CD4-positive, alpha-beta T cell treated with Interleukin-6 at 100 ng/mL for 8 hours (primary cell): ENCODE measurements at places on chromosomes 3 and 15.

GRCh38 chr3:73772076-73772886 is 147.5 kb upstream of the PDZRN3 start:
- DNase-seq, result no peak

DNA sequence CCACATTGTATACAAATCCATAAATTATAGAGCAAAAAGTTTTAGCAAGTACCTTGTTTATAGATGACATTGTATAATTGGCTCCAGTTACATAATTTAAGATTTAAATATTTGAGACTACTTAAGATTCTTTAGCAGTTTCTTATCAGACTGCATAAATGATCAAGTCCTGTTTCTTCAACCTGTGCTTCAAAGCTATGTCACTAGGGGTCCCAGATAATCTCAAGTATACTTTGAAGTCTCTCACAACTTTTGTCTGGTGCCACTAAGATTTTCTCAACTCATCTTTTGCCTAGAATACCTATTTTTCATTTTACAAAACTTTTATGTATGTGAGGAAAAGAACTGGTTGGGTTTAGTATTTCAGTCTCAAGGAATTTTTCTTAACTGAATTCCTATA is 205.5 kb downstream of the STAG1 start:
- DNase-seq, result no peak

DNA sequence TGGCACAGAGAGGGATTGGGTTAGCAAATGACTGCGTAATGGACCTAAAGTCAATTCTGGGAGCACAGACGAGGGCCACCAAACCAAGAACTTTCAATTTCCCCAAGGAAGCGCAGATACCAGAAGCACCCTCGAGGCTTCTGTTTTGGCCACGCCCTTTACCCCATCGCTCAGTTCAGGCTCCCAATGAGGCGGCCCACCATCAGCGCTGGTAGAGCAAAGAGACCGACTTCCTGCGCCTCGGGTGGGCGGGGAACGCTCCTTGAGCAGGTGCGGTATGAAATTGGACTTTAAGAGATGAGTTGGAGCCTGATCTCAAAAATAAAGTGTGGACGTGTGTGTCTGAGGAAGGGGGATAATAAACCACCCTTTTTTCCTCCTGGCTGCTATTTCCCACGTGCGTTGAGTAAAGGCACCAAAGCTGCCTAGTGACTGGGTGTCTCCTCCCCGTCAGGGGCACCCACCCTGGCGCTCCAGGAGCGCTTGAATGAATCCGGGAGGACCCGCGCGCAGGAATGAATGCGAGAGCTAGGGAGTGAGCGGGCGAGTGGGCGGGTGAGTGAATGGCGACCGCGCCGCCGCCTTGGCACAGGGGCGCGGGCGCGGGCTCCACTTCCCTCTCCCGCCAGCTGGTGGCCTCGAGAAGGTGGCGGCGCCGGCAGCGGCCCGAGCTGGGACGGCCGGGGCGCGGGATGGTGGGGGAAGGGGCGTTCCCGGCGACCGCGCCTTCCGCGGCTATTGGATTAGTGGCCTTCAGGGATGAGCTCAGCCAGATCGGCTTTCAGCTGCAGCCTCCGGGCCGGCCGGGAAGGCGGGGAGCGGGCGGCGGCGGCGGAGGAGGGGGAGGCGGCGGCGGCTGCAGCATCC is at the start of gene SPSB4:
Gene SPSB4 (plus strand): TSS at position 772 of the 867 bp plus-strand sequence. CDS start 14,758 bp downstream, outside the sequence.
- DNase-seq, result no peak

DNA sequence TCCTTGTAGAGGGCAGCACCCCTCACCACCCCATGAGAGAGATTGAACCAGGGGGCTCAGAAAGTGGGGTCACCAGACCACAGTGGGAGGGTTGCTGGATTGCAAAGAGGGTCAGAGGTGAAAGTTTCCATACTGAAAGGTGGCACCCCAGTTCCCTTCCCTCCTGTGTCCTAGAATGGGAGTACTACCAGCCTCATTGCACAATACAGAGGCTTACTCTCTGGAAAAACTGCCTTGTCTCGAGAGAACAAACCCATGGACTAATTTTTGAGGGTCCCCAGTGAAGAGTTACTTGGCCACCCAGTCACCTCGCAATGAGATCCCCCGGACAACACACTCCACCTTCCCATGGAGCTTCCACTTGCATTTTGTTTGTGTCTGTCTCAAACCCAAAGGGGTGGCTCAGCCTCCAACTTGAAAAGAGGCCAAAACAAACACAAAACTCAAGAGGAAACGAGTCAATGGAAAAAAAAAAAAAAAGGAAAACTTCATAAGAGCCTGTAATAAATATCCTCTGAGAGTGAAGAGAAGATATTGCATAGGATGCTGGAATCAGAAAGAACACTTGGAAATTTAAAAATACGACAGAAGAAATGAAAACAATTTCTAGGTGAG is 18.6 kb downstream of the MESP2 start:
- DNase-seq, result no peak

DNA sequence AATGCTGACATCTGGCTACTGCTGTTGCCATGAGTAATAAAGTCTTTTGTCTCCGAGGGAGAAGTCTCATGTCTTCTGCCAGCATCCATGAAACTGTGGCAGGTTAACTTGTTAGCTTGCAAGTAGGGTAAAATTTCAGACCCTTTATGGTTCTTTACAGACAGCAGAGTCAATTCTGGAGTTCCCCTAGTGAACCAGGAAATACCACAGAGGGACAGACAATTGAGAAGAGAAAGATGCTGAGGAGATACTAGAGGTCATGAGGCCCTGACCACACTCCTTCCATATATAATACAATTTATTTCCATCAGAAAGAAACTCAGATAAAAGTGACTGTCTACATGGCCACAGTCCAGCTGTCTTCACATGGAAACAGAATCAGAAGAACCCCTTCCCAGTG is 38.1 kb downstream of the NMNAT3 start:
- no peak for DNase-seq

- no peak for DNase-seq
Measured at GRCh38 chr3:4506559-4507023, 13.4 kb downstream of the ITPR1 start.

DNA sequence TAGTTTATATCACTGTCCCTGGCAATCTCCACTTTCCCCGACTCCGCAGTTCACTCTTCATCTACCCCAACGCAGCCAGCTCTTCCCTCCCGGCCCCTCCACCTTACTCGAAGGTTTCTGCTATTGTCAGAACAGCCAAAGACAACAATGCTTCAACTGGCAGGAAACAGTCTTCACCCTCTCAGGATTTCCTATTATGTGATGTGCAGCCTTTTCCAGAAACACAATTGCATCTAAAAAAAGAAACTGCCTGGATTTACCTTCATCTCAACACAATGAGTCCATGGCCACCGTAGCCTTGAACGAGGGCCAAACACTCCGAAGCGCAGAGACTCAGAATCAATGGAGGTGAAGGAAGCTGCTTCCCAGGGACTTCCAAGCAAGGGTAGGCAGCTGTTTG is 182.1 kb upstream of the TSC22D2 start:
- DNase-seq, result no peak

DNA sequence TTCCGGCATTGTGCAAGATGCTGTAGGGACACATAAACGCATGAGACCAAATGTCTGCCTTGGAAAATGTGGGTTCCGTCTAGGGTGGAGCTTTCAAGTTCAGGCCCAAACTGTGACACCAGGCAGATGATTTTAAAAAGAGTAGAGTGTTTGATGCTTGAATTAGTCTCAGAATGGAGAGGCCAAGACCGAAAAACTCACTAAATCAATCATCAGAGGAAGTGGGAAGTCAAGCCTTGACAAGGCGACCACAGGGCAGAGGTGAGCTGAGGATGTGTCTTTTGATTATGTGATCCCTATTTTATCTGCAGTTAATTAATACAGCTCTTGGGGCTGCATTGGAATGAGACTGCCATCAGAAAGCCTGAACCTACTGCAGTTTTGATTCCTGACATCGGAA is 275.4 kb downstream of the ABHD5 start:
- DNase-seq, result no peak

DNA sequence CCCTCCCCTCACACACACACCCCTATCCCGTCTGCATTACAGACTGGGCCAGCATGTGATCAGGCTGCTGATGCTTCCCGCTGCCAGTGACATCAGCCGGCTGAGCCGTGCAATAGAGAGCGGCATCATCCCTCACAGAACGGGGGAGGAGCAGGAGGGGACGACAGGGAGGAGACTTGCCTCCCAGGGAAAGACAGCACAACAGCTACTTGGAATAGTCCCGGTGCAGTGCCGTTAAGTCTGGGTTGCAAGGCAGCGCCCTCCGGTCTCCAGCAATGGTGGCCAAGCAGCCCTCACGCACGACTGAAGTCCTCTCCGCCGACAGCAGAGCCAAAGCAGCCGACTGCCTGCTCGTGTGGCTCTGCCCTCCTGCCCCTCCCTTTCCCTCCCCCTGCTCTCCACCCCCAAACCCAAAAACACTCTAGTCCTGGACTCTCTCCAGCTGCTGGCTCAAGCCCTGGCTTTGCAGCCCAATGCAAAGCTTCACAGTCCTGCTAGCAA is 31.5 kb upstream of the RPS17 start:
- DNase-seq, result no peak

DNA sequence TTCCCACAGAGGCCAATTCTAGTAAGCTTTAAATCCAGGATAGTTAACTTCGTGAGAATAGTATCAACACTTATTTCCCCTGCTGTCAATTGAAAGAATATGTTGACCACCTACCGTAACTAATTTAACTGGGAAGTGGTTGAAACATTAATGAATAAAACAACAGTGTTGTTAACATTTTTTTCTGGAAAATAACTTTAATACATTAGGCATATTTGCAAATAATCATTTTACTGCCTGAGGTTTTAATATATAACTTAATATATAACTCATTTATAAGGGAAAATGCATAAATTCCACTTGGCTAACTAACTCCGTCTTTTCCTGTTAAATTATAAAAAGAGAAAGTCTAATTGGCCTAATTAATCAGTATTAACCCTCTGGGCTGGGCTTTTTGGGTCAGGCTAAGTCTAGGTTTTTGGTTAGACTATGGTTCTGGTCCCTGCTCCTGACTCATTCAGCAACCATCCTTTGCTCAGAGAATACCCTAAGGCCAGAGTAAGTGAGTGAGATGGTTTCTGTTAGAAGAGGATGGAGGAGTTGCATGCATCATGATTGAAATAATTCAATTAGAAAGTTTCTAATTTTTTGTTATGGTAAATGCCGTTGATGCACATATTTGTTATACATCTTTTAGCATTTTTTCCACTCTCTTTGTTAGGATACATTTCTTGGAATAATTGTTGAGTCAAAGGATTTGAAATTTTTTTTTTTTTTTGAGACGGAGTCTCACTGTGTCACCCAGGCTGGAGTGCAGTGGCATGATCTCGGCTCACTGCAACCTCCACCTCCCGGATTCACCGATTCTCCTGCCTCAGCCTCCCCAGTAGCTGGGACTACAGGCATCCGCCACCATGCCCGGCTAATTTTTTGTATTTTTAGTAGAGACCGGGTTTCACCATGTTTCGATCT is 10.8 kb upstream of the SKIL start:
- DNase-seq, result no peak

DNA sequence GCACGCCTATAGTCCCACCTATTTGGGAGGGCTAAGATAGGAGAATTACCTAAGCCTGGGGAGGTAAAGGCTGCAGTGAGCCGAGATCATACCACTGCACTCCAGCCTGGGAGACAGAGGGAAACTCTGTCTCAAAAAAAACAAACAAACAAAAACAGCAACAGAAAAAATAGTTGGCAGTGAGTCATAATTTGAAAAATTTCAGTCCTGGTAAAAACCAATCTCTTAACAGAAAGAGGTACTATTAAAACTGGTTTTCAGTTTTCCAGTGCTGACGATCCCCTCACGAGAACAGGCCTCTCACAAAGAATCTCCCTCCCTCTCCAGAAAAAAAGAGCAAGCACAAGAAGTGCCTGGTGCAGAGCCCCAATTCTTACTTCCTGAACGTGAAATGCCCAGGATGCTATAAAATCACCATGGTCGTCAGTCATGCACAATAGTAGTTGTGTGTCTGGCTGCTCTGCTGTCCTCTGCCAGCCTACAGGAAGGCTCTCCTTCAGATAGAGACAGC is 22.8 kb upstream of the MAP4 start:
- DNase-seq, result no peak

GRCh38 chr15:80180986-80181385 is 28.2 kb downstream of the FAH start:
- DNase-seq, result no peak

DNA sequence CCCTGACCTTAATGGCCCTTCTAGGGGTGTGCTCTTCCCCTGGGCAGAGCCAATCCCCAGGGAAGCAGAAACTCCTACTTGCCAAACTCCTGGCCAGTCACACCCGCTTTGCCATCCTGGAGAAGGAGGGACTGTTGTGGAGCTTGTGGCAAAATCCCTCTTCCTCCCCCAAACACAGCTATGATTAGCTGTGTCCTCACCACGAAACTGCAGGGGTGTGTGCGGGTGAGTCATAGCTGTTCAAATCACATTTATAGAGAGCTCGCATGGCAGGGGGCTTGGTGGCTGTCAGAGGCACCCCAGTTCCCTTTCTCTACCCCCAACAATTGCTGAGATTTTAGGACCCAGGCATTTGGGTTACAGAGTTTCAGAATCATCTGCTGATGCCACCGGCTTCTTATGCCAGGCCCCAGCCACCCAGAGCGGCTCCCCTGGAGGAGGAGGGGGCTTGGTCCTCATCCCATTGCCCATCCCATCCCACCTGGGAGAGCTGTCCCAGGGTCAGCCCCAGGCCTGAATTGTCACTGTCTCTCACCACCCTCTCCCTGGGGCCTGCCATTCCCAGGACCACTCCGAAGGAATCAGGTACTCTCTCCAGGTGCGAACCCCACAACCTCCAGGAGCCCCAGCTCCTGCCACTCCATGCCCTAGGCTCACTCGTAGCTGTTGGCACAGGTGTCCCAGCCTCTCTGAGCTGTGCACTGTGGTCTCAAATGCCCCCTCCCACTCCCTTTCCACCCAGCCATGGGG is 28.8 kb upstream of the MAGEF1 start:
- DNase-seq, result no peak

GRCh38 chr3:58557491-58557890 is 19.7 kb downstream of the FAM107A start:
- no peak for DNase-seq

DNA sequence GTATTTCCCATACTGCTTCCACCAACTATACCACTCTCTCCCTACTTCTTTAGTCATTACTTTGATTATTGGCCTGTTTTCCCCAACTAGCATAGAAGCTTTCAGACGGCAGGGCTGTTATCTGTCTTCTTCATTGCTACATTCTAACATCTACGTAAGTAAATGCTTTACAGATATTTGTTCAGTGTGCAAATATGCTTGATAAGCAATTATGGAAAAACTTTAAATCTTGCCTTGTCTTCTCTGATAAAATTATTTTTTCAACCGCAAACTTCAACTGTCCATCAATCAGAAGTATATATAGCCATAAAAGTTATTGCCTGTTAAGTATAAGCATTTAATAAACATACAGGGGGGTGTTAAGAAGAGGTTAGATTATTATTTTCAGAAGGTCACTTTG is 35.7 kb downstream of the ZDHHC23 start:
- no peak for DNase-seq

GRCh38 chr3:36926292-36926897 is 18.5 kb downstream of the TRANK1 start:
- DNase-seq, result no peak
